ENCODE measurements at places on chromosomes 4 and X.

DNA sequence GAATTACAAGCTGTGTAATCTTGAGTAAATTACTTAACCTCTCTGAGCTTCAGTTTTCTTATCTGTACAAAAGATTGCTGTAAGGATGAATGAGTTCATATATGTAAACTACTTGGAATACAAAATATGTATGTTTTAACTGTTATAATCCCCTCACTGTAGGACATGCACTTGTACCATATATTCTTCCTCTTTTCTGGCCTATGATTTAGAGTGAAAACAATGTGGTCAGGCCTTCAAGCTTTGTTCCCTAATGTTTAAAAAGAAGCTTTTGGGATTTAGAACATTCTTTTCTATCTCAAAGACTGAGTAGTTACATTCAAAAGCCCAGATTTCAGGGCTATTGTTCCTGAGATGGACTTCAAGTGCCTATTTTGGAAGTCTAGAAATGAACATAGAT, 26.7 kb upstream of the GPRIN3 start:
- DNase-seq: no peak

DNA sequence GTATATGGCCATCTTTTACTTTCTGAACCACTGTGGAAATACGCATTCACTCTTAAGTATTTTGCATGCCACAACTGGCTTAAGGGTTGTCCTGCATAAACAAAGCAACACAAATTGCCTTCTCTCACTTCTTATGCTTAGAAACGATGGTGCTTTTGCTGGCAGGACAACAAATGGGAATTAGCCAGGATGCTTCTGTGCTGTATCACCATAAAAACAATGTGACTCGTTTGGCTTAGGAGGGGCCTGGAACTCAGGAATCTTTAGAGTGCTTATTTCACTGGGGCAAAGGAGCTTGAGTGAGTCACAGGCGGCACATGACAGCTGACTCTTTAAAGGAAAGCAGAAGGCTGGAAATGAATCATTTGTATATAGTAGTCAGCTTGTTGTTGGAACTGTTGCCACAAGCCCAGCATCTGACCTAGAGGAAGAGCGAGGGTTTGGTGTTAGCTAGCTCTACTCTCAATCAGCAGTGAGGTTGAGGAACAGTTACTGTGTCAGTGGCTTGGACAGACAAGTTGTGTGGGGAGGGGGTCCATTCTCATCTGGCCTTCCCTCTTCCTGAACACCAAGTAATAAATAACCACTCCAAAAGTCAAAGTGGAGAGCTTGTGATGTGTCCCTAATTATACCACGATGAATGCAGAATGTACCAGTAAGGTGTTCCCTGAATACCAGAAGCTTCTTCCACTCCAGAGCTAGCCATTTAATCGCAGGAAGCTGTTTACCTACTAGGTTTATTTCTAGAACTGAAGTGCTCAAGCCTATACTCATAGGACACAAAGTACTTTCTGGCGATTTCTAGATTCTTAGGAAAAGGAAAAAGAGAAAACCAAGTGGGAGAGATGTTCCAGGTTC, 293.1 kb downstream of the CAMK2D start:
- peak; percentile 90 for DNase-seq

- no peak for DNase-seq
Measured at GRCh38 chrX:69073241-69073640, 92.0 kb downstream of the PJA1 start.

DNA sequence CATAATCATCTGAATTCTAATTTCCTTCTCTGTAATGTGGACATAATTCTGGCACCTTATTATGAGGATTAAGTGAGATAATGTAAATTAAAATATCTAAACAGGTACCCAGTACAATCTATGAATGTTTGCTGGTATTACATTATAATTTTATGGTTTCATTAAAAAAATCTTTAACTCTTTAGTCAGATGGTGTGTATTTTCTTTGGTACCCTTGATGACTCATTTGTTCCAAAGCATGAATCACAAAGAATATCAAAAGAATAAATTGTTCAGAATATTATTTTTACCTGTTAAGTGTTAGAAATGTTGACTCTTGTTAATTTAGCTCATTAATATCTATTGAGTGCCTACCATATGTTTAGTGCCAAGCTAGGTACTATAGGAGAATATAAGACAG, 74.3 kb downstream of the SNX25 start:
- DNase-seq: no peak

DNA sequence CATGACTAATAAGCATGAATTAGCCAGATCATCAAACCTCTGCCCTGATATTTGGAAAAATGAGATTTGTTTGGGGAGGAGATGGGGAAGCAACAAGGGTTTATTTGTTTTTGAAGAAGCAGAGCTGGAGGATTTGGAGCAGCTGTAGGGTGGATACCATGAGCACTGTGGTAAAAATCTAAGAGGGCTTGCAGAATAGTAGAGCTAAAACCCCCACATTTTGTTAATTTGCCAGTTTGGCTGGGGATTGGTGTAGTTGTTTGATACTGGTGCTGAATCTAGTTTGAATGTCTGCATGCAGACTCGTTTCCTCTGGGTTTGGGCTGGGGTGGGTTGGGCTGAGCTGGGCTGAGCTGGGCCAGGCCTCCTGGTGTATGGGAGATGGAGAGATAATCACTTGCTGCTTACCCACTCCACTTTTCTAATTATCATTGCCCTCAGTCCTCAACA, 43.7 kb downstream of the SMAD1 start:
- DNase-seq: peak; percentile 37

DNA sequence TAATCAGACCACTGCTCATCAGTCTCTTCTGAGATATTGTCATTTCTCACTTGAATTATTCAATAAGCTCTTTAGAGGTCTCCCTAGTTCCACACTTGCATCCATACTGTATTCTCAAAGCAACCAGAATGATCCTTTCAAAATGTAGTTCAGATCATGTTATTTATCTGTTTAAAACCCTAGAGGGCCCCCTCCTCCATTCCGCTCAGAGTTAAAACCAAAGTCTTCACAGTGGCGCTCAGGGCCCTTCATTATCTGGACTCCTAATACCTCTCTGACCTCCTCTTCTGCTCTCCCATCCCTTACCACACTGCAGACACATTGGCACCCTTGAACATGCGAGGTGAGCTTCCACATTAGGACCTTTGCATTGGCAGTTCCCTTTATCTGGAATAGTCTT, 32.7 kb upstream of the HPGDS start:
- DNase-seq: no peak

- DNase-seq: no peak
Measured at GRCh38 chr4:11343536-11343935, 85.2 kb downstream of the HS3ST1 start.

DNA sequence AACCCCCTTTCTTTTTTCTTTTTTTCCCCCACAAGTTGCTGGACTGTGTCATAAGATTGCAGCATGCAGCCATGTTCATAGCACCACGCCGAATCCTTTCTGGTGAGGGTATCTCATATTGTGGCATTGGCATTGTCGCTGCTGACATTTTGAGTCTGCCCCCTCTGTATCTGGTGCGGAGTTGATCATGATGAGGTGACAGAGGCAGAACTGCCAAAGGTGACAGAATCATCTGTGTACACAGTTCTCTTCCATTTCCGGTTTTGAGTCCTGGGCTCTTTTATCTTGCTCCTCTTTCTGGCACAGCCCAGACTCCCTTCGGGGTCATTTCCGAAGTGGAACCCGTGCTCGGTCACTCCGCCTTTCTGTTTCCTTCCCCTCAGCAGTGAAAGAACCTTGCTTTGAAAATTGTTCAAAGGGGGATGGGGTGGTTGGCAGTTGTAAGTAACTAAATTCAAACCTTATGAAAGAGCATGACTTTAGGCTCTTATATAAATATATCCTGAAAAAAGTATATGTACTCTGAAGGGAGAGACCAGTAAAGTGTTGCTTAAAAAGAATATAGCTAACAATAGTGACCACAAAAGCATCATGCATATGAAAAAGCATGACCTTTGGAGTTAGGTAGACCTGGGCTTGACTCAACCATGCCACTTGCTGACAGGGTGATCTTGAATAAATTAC, 55.0 kb upstream of the BMP2K start:
- DNase-seq: no peak

DNA sequence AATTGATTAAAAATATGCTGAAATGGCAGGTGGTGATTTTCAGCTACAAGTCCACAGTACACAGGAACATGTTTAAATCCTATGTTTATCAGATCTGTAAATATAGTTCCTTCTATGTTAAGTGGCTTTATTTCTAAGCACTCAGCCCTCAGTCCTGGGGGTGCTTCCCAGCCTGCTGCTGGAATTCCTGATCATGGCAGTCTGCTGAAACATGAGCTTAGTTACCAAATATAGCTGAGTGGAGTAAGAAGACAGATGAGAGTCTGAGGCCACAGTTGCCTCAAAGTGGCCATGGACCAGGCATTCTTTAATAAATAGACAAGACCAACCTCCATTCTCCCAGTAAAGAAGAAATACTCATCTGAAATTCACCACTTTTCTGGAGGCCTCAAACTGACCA, 17.1 kb upstream of the DDX60 start:
- DNase-seq: peak; percentile 22

GRCh38 chr4:20857081-20857480, 156.8 kb downstream of the PACRGL start:
- DNase-seq: no peak
